ENCODE measurements at places on chromosomes 2 and 18.

DNA sequence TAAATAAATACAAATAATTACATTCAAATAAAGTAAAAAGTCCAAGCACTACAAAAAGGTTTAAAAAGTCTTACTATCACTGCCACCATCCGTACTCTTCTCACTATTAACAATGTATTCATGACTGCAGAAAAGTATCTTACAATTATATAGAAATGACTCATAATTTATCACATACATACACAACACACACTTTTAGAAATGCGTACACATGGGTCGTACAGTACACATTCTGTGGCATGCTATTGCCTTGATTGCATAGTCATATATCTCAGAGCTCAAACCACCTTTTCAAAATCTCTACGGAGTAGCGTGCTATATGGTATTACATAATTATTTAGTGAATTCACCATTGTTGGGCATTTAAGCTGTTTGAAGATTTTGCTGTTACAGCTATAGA lies 41.6 kb upstream of the ANXA4 start:
- no peak for DNase-seq

GRCh38 chr18:4821801-4822200 lies 366.7 kb upstream of the DLGAP1 start:
- no peak for DNase-seq

- DNase-seq, result no peak
These were observed 107.0 kb downstream of the PDE1A start for GRCh38 chr2:182319556-182320505.

DNA sequence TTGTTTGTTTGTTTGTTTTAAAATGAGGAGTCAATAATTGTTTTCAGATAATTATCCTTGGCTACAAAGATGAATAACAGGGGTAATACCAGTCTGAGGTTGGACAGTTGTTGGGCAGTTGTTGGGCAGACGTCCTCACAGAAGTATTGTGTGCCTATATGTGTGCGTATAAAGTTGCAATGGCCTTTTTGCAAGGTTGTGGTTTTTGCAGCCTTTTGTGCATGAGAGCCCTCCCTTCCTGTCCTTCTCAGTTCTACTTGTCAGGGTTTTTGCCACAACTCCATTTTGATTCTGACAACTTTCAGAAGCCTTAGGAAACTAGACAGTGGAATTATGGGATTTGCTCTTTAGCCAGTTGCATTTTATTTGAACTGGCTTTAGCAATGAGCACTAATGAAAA lies 6.0 kb upstream of the STK39 start:
- no peak for DNase-seq

DNA sequence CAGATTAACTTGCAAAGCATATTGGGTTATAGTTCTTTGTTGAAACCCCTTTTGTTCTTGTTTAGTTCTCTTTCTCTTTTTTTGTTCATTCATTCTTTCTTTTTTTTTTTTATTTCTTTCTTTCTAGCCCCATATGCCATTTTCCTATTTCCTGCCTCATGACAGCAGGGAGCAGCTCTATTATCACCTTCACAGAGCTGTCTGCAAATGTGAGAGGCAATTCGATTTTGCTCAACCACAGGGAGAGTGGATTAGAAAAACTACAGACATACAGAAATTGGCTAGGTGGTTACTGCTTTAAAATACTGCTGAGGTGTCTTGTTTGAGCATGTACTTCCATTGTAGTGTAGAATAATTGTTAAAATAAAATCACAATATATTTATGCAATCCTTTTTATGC lies 44.2 kb upstream of the TBR1 start:
- no peak for DNase-seq

DNA sequence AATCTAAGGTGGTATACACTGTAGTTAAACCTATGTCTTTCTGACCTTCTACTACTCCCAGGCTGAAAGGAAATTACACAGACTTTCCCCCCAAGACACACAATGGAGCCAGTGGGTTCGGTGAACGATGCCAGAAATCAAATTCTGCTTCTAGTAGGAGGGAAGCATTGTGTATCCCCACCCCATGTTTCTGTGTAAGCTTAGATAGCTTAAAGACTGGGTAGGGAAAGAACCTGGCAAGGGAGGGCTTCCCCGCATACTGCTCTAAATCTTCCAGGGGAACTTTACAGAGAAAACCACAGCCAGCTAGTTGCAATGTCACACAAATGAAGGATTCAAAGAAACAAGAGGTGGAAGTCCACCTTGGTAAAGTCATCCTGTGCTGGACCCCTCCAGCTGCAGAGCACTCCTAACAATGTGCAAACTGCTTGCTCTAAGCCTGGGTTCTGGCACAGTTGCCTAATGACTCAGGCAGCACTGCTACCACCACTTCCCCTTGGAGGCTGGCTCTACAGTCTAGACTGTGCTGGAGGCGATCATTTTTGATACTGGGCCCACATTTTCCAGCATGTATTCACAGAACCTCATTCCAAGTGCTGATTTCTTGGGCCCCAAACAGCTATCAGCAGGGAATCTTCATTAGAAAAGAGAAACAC lies 47.5 kb downstream of the TRIB2 start:
- no peak for DNase-seq

DNA sequence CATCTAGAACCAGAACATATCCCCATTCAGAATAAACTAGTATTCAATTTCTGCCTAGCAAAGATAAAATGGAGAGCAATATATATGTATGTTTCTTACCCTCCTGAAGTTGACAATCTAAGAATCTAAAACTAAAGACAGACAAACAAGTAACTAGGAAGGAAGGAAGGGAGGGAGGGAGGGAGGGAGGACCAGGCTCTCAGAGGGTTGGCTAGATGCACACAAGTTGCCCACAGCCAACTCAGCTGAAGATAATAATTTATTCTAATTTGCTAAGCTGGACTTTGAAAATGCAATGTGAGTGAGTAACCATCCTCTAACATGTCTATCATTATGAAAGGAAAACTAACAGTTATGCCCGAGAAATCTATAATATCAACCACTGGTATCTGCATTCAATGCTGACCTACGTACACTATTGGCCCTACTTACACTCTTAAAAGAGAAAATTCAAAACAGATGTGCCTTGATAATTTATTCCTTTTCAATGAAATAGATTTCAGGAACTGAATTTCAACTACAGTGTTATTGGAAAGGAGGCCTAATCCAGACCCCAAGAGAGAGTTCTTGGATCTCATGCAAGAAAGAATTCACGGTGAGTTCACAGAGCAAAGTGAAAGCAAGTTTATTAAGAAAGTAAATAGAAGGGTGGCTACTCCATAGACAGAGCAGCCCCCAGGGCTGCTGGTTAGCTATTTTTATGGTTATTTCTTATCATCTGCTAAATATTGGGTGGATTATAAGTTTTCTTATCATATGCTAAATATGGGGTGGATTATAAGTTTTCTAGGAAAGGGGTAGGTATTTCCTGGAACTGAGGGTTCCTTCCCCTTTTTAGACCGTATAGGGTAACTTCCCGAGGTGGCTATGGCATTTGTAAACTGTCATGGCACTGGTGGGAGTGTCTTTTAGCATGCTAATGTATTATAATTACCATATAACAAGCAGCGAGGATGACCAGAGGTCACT lies 288.5 kb upstream of the SLC39A10 start:
- no peak for DNase-seq

DNA sequence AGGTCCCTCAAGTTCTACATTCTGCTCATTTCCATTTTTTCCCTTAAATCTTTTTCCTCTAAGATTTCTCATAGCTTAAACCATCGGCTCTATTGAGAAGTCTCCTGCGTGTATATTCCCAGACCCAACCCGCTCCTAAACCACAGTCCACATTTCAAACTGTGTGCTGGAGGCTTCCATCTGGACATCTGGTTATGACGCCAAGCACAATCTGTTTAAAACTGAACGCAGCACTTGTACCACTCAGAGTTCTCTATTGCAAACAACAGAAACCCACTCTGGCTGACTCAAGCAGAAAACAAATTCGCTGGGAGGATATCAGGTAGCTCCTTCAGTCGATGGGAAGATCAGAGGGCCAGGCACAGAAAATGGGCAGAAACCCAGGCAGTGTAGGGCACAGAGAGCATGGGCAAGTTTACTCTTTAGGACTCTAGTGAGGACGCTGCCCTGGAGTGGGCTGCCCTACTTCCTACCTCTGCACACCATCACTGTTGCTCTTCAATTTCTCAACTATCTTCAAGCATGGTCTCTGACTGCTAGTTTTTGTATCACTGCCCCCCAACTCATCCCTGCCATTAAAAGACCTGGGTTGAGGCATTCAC lies 5.6 kb upstream of the EML4 start:
- DNase-seq, result no peak

DNA sequence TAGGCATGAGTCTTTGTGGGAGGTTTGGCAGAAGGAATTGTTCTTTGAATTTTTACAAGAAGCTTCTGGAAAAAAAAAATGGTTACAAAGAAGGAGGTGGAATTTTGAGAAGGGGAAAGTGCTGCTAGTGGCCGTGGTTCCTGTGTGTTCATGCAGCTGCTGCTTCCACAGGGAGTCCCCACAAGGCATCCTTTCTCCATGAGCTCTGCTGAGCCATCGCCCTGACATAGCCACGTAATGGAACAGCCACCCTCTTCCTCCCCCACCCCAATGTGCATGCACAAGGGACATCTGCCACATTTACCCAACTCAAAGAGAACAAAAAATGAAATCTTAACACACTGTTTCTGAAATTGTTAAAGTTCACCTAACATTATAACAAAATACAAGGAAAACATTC lies 529.7 kb downstream of the SATB2 start:
- DNase-seq, result no peak

DNA sequence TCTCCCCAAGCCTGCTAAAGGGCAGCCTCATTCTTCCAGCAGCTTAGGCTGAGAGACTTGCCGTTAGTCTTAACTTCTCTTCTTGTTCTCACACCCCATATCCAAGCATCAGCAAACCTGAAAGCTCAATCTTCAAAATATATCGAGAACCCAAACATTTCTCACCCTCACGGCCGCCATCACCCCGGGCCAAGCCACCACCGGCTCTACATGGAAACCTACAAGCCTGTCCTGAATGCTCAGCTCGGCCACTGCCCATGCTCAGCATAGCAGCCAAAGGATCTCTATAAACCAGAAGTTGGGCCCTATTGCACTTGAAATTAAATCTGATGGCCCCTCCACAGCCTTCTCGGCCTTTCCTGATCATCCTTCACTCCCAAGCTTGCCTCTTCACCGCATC lies 2.1 kb downstream of the HS1BP3 start:
- DNase-seq, result no peak

Data from activated T-cell treated with anti-CD3 and anti-CD28 coated beads for 4 hours (primary cell).